Activated CD4-positive, alpha-beta T cell treated with anti-CD3 and anti-CD28 coated beads, Interleukin-2, amount 10 ng/mL, durations not matched to agents 7 days and 5 days (primary cell): ENCODE measurements at places on chromosomes 1 and 21. TPM values are rescaled to one million over a fixed set of nuclear protein-coding genes. Genes with fewer than 3 reads are reported as not detected.

FCRLA gene
- not detected for total RNA-seq

AIRE gene
- total RNA-seq: 0.27 TPM

ICOSLG gene
- 5.5 TPM for total RNA-seq

RBP7 gene
- total RNA-seq: not detected

S100A7A gene
- total RNA-seq: not detected

ACP6 gene
- total RNA-seq: 10.8 TPM

SPRR2D gene
- total RNA-seq: not detected

KCNA3 gene
- 73.3 TPM for total RNA-seq

GBP4 gene
- 129 TPM for total RNA-seq

NOL9 gene
- total RNA-seq: 44.5 TPM

OR6F1 gene
- not detected for total RNA-seq

DMRTA2 gene
- total RNA-seq: not detected

ESPN gene
- total RNA-seq: 0.56 TPM

ORC1 gene
- total RNA-seq: 36.7 TPM

PRDM2 gene
- total RNA-seq: 63.1 TPM

SLC30A7 gene
- total RNA-seq: 33.9 TPM

ZBED6 gene
- total RNA-seq: 19.4 TPM

HSD3B2 gene
- not detected for total RNA-seq

CTBS gene
- total RNA-seq: 13.2 TPM

SYCP1 gene
- not detected for total RNA-seq

CYP4A22 gene
- not detected for total RNA-seq

SAMD11 gene
- not detected for total RNA-seq

CCDC27 gene
- not detected for total RNA-seq

MPZ gene
- 4.5 TPM for total RNA-seq

KRTAP12-2 gene
- not detected for total RNA-seq

PAQR6 gene
- 6.2 TPM for total RNA-seq

TATDN3 gene
- total RNA-seq: 15.3 TPM

BTF3L4 gene
- 32.7 TPM for total RNA-seq

USH2A gene
- total RNA-seq: not detected

SWT1 gene
- 3.9 TPM for total RNA-seq

TEKT2 gene
- total RNA-seq: not detected

AQP10 gene
- total RNA-seq: not detected

C2CD4D gene
- total RNA-seq: 1.1 TPM
